ENCODE measurements at places on chromosomes 5 and 9.

DNA sequence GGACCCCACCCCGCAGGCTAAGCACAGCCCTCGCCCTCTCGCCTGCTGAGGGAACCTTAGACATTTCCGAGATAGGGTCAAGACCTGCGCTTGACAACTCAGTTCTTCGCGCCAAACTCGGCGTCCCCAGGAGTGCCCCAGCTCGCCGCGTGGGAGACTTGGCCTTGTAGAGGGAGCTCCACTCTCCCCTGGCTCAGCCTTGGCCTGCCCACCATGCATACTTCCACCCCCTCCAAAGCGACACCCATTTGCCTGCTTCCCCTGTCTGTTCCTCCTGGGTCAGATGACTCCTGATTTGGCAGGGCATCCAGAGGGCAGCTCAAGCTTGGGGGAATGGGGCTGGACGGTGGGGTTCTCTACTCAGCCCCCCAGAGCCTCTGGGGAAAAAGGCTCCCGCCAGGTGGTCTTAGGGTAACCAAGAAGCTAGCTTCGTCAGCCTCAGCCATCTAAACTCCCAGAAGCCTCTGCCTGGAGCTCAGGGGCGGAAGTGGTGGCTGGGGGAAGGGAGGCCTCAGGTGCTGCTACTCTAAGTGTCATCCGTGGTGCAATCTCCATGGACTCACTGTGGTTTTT, 560 bp downstream of the DOCK2 start:
- no peak for DNase-seq

GRCh38 chr5:56419667-56420066, 186.5 kb upstream of the ANKRD55 start:
- DNase-seq: no peak

GRCh38 chr9:35743452-35743851, 5.6 kb downstream of the GBA2 start:
- DNase-seq: no peak

GRCh38 chr5:151382576-151382975, 35.2 kb upstream of the SLC36A2 start:
- no peak for DNase-seq

DNA sequence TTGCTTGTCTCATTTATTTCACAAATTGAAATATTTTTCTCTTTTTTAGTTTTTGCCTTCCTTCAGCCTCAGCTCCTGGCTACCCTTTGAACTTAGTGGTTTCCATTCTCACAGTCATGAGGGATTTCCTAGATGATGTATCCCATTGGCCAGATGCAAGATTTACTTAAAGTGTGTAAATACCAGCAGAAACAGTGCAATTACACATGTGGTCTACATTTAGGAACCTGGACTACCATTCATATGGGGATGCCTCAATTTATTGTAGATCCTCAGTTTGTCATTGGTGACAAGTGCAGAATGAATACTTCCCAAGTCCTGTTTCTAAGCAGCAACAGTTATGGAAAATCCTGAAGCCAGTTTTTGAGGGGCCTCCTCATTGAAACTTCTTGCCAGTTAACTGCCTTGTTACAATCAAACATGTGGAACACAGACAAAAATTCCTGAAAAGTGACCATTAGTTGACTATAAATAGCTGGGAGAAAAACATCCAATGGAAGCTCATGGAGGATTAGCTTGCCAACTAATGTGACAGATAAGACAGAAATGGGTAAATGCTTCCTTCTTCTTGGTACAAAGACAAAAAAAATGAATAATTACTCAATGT, 113.6 kb upstream of the FER start:
- DNase-seq: no peak

DNA sequence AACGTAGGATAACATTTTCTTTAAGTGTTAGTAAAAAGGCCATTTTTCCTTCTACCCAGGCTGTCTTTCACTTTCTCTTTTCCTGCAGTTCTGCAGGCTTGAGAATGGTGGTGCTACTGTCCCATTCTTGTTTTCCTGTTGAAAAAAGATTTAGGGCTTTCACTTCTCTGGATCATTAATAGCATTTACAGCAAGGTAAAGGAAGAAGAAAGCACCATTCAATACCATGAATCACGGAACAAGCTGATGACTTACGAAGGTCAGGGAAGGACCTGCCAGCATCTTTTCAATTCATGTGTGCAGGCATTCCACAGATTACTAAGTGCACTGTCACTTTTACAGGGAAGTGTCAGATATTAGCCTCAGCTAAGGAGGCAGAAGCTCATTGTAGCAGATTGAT, 292.8 kb downstream of the YTHDC2 start:
- DNase-seq: no peak

DNA sequence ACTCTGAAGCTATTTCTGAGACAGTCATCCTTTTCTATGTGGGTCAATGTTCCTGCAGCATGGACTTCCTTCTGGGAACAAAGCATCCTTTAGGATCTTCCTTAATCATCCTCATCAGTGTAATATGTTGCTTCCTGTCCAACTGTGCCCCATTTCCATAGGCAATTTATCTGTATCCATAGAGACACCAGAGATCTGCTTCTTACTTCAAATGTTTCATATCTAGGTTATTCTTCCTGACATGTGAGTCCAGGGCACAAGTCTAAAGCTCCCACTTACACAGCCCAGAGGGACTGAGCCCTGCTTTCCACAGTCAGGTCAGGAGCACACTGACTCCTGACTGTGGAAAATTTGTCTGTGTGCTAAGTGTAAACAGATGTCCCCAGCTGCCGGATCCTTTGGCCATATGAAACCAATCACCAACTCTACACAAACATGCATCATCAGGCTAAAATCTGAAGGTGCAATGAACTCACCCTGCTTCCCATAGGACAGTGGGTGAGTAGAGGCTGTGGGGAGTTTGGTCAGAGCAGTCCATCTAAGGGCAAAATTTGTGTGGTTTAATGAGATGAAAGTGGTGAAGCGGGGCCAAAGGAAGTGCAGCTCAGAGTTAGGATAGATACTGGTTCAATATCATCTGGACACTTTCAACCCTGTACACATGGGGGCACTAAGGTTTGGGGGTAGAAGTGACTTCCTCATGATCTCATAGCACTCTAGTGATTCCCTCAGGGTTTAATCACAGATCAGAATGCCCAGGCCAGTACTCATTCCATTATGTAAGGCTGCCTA, 85.2 kb upstream of the TNC start:
- no peak for DNase-seq

DNA sequence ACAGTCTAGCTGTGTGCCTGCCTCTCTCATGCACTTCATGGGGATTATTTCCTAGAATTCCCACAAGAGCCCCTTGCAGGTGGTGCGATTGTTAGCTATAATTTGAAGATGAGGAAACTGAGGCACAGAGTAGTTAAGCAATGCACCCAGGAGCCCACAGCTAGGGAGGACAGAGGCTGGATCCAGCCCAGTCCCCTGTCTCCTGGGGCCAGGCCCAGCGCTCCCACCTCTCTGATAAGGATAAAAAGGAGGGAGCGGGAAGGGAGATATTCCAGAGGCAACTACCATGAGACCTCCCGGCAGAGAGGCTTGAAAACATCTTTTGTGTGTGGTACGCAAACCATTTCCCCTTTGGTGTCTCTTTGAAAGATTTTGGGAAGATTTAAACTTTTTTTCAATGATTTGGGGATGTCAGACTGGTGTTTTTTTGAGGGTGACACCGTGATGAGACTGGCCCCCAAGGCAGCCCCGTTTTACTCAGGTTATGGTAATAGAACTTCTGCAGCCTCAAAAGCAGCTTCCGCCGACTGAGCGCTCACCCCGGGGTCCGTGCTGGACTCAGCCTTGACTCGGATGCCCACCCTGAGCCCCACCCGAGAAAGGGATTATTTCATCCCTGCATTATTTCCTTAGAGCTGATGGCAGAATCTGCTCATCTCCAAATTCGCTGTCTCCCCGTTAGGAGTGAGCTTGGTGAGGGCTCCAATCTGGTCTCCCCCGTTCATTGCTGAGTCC, 144.7 kb upstream of the IER5L start:
- no peak for DNase-seq

DNA sequence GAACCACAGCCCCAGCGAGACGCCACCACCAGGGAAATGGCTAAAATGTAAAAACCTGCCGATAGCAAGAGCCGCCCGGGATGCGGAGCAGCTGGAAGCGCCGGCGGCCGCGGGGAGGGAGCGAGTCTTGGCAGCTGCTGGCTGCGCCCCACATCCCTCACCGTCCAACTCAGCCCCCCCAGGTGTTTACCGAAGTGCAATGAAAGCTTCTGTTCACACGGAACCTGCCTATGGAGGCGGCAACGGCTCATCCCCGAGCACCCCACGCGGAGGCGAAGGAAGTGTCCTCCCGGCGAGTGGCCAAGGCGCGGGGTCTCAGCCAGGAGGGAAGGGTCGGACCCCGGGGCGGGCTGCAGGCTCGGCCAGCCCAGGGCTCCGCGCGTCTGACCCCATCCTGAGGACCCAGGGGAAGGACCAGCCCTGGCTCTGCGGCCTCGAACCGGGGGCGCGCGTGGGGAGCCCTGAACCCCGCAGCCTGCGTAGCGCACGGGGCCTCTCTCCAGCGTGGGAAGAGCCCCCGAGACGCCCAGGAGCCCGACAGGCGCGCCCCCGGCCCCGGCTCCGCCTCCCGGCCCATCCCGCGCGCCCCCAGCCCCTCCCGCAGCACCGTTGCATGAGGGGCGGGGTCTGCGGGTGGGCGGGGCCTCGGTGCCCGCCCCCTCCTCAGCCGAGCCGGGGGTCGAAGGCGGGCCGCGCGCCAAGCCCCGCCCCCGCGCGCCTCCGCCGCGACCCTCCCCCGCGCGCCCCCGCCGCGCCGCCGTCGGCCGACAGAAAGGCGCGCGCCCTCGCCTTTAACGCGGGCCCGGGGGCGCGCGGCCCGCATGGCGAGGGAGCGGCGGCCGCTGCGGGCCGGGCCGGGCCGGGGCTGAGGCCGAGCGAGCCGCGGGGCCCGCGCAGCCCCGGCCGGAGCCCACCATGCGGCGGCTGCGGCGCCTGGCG, at the start of gene DIPK1B:
TSS of gene DIPK1B (plus strand) at position 822 of the 939 bp plus-strand sequence. CDS start at position 916, 94 bp downstream.
- no peak for DNase-seq

- DNase-seq: no peak
These were observed 894.8 kb upstream of the CDH10 start for GRCh38 chr5:25539536-25539935.

- DNase-seq: peak; percentile 4
These were observed 19.1 kb downstream of the PTGS1 start for GRCh38 chr9:122389799-122390481.

DNA sequence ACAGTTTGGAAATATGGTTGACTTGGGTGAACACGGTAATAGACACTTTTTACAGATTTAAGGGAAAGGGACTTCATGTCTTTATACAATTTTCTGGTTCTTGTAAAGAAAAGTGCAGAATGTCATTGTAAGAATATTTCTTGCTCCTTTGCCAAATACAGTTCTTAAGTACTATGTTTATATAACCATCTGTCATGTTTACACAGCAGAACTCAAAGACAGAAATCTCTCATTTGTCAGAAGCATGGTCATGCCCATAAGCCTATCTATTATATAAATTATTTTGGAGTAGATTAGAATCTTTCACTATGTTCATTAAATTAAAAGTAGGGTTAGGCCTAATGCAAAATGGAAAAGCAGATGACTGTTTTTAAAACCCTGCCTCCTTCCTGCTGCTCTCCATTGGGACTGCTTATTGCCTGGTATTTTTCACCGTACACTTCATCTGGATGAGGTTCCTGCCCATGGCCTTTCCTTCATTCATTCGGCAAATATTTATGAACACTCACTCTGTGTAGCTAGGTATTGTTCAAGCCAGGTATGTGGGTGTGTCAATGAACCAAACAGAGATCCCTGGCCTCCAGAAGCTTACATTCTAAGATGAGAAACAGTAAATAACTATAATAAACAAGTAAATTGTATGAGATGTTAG, 558.1 kb downstream of the NR2F1-AS1 start:
- DNase-seq: no peak

DNA sequence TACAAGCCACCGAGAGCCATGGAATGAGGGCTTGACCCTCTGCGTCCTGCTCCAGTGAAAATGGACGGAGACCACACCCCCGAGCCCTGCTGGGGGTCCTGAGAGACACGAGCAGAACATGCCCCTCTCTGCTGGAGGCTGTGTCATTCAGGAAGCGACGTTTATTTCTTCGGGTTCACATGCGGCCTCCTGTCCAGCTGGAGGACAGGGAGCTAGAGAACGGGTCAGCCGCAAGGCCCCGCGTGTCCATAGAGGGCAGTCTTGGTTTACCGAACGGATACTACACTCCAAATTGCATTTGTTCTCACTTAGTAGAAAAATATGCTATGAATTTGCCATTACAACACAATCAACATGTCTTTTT, 36.1 kb downstream of the MRPL36 start:
- DNase-seq: no peak

DNA sequence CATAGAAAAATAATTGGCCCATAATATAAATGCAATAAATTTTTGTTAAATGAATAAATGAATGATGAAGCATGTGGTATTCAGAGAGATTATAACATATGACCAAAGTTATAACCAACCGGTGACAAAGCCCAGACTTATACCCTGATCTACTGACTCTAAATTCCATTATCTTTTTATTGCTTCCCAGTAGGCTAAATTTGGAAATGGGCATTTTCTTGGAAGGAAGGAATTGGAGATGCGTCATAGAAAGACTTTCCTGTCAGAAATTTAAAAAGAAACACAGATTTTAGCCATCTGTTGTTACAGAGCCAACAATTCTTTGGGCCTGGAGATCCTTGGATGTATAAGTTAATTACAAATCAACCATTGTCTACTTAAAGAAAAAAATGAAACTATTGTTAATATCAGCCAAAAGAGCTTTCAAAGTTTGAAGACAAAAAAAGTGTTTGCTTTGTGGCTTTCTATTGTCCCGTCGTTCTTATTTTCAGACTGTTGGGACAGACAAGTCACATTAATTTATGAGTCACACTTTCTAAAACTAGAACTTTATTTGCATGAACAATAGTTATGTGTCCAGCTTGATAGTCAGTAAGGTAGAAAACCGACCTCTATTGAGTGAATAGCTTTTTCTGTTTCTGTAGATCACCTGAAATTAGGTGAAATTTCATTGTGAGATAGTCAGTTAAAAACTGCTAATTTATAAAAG, 428.7 kb downstream of the GABRG2 start:
- DNase-seq: no peak

DNA sequence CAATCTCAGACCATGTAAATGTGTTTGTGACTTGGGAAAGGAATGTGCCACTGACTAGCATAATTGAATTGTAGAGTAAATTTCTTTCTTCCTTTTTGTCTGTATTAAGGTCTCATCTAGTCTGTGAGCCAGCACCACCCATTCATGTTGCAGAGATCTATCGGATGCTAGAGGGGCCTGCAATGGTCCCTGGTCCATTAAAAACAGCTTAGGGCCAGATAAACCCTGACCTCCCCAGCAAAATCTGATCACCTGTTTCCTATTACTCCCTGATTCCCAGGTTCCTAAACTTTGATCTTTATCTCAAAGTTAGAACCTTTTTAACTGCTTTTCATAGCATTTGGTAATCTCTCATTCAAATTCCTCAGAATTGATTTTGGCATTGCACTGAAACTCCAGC, 174.5 kb upstream of the POC5 start:
- DNase-seq: no peak

DNA sequence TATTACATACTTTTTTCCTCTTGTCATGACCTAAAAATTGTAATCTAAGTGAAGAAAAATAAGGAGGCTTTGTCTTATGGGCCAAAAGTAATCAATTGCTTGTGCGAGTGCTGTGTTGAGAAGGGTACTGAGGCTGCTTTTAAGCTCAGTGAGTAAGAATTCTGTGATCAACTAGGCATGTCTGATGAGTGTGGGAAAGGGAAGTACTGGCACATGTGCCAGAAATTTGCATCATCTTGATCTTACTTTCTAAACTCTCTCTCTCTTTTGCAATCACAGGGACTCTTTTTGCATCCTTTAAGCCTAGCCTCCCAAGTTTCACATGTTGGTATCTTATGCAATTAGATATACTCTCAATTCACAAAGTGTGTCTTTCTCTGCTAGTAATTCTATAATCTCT, 329.9 kb downstream of the KIF4B start:
- no peak for DNase-seq

Data from NCI-H1436 treated with DMSO at 0.1 percent for 48 hours (cell line).